ENCODE measurements at places on chromosomes 2 and 18.

DNA sequence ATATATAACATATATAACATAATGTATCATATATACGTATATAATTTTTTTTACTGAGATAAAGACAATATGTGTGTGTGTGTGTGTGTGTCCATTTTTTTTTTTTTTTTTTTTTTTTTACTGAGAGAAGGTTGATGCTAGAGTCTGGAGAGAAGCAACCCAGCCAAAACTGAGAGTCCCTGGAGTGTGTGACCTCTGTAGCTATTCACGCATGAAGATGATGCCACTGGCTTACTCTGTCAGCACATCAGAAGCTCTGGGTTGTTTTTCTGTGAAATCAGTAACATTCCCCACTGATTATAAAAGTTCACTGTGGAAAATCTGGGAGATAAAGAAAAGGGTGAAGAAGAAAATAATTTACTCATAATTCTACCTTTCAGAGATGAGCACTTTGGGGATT lies 27.2 kb downstream of the CCDC195 start:
- no peak overlapping the region for H3K27ac ChIP-seq
- no peaks in the 10 kb centered on the region for H3K36me3 ChIP-seq
- no peaks in the 10 kb centered on the region for H3K4me1 ChIP-seq
- H3K27me3 ChIP-seq, result no peaks in the 10 kb centered on the region
- no peak overlapping the region for H3K4me3 ChIP-seq

GRCh38 chr2:99101697-99102096 lies 39.8 kb upstream of the C2orf15 start:
- H3K27me3 ChIP-seq, result no peaks in the 10 kb centered on the region
- H3K27ac ChIP-seq, result no peak overlapping the region
- H3K36me3 ChIP-seq, result no peaks in the 10 kb centered on the region
- no peaks in the 10 kb centered on the region for H3K4me1 ChIP-seq

GRCh38 chr2:159144776-159145614 lies 141.5 kb downstream of the WDSUB1 start:
- H3K4me3 ChIP-seq, result no peak overlapping the region
- DNase-seq, result no peak
- H3K36me3 ChIP-seq, result no peaks in the 10 kb centered on the region
- peaks cover 22% of the 10 kb centered on the region for H3K4me1 ChIP-seq
- no peak overlapping the region for H3K27ac ChIP-seq

DNA sequence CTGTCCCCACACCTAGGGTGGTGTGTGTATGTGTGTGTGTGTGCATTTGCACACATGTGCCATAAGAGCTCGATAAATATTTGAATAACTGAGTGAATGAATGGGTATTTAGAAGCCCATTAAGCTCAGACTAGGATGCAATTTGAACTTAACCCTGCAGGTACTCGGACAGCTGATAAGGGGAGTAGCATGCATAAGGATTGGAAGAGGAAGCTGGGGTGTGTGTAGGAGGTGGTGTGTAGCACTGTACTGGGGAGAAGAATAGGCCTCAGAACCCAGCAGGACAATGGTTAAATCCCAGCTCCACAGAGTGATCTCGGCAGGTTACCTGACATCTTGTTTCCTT lies 1.8 kb upstream of the KCNF1 start:
- no peaks in the 10 kb centered on the region for H3K36me3 ChIP-seq
- peaks cover 76% of the 10 kb centered on the region for H3K27me3 ChIP-seq
- H3K27ac ChIP-seq, result no peak overlapping the region
- H3K4me3 ChIP-seq, result no peak overlapping the region
- DNase-seq, result no peak

DNA sequence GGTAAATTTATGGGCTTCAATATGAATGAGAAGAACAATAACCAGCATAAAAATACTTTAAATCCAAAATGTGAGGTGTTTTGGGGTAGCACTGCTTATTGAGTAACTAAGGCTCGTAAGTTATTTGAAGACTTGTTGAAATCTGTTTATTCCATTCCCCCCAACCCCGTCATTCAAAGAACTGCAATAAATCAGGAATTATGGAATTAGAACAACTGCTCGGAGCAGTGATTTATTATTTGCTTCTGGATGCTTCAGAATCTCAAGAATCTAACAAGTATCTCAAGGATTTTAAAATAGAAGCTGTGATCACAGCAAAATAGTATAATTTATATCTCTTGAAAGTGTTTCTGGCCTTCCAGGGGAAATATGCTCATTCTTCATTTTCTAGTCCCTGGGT lies 86.8 kb downstream of the EML6 start:
- no peak overlapping the region for H3K4me3 ChIP-seq
- peaks cover 10% of the 10 kb centered on the region for H3K4me1 ChIP-seq
- no peaks in the 10 kb centered on the region for H3K27me3 ChIP-seq
- DNase-seq, result no peak
- H3K27ac ChIP-seq, result no peak overlapping the region

- H3K27ac ChIP-seq, result no peak overlapping the region
- no peak for DNase-seq
- H3K36me3 ChIP-seq, result no peaks in the 10 kb centered on the region
- no peaks in the 10 kb centered on the region for H3K4me1 ChIP-seq
- H3K27me3 ChIP-seq, result no peaks in the 10 kb centered on the region
Observed at GRCh38 chr2:117128461-117128860, 686.0 kb upstream of the DDX18 start.

DNA sequence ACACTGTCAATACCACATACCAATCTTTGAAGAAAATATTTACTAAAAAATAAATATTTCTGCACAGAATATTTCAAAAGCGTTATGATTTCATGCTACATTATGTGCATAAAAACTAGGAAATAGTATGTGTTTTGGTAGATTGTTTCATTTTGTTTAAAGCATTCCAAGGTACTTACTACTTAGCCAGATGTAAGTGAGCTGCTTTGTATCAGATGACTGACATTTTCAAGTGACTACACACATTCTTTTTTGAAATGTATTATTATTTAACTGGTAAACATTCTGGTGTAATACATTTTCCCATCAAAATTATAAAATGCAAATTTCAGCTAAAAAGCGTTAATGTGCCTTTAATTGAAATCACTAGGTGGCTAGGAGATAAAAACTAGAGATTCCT lies 21.5 kb downstream of the GCA start:
- H3K27ac ChIP-seq, result no peak overlapping the region
- H3K36me3 ChIP-seq, result no peaks in the 10 kb centered on the region
- no peak for DNase-seq
- no peaks in the 10 kb centered on the region for H3K27me3 ChIP-seq
- no peak overlapping the region for H3K4me3 ChIP-seq

- DNase-seq, result no peak
- no peaks in the 10 kb centered on the region for H3K27me3 ChIP-seq
- H3K27ac ChIP-seq, result no peak overlapping the region
- no peaks in the 10 kb centered on the region for H3K36me3 ChIP-seq
Observed at GRCh38 chr2:175811971-175812370, 190.1 kb downstream of the LNPK start.

DNA sequence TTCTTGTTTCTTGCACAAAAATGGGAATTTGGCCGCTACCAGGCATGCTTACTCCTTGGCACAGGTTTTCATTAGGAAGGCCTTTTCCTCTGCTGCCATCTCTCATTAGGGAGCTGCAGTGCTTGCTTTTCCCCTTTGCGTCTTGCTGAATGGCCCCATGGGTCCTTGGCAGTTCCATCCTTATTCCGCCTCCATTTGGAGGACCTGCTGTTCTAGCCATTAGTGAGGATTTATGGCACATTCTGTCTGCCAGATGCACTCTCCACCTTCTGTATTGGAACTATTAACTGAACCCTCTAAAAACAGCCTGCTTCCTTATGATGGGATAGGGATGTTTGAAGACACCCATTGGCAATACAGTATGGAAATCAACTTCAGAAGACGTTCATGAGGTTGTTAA lies 103.5 kb upstream of the NOSTRIN start:
- H3K4me3 ChIP-seq, result no peak overlapping the region
- DNase-seq, result no peak
- no peak overlapping the region for H3K27ac ChIP-seq
- H3K36me3 ChIP-seq, result no peaks in the 10 kb centered on the region
- H3K27me3 ChIP-seq, result no peaks in the 10 kb centered on the region

- peaks cover 9% of the 10 kb centered on the region for H3K4me1 ChIP-seq
- no peak for DNase-seq
- no peak overlapping the region for H3K4me3 ChIP-seq
- peaks cover 14% of the 10 kb centered on the region for H3K27me3 ChIP-seq
Observed at GRCh38 chr18:35577045-35577848, 4.3 kb upstream of the GALNT1 start.

DNA sequence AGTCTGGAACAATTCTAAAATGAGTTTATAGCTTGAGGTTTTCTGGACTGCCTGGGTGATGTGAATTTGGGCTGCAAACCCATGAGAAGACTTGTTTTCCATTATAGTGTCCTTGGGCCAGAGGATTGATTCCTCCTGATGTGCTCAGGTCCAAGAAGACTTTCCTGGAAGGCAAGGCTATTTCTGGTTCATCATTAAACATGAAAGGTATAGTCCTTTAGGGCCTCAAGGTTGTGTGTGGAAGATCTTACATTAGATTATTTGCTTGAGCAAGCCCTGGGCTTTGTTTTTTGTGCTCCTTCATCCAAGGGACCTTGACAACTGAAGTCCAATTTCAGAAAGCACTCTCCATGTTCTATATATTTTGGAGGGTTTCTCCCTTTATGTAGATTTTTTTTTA lies 26.8 kb upstream of the NEDD4L start:
- no peak overlapping the region for H3K4me3 ChIP-seq
- H3K27ac ChIP-seq, result no peak overlapping the region
- H3K36me3 ChIP-seq, result no peaks in the 10 kb centered on the region
- no peaks in the 10 kb centered on the region for H3K4me1 ChIP-seq

- DNase-seq, result no peak
- no peaks in the 10 kb centered on the region for H3K4me1 ChIP-seq
- H3K4me3 ChIP-seq, result no peak overlapping the region
- H3K27ac ChIP-seq, result no peak overlapping the region
- no peaks in the 10 kb centered on the region for H3K27me3 ChIP-seq
Observed at GRCh38 chr2:134319596-134320254, 65.9 kb downstream of the MGAT5 start.

DNA sequence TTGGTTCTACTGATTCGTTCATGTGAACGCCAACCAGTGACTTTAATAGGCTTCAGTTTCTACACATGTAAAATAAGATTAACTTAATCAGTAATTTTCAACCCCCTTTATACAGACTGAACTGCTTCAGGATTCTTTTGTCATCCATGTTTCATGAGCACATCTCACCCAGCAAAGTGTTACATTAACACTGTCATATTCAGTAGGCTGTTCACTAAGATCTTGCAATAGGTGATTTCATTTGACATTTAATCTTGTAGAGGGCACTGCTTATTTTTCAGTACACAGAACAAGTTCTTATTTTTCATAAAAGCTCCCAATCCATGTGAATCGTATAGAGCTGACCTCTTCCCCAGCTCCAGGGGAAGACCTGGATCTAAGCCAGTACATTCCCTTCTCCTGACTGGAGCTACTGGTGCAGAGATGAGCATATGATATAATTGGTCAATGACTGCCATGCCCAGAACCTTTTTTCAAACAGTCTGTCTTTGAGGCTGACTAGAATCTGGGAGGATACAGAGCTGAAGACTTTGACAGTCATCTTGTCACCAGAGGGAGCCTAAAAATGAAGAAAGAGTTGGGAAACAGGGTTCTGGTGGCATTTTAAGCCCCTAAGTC lies 72.2 kb upstream of the CHRNA1 start:
- no peaks in the 10 kb centered on the region for H3K36me3 ChIP-seq
- H3K4me3 ChIP-seq, result no peak overlapping the region
- no peak for DNase-seq
- H3K27ac ChIP-seq, result peak overlapping the region; percentile 42
- H3K27me3 ChIP-seq, result no peaks in the 10 kb centered on the region

DNA sequence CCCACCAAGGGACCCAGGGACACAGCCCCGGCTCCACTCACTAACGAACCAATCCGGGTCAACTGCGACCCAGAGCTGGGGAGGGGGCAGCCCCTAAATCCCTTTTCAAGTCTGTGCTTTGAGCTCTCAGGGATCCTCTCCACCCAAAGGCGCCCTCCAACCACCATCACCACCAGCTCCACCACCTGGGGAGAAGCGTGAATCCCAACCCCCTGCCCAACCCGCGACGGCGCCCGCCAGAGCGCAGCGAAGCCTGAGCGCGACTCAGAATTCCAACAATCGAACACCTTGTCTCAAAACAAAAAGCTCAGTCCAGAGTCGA lies 497 bp downstream of the DSC3 start:
- H3K27ac ChIP-seq, result no peak overlapping the region
- DNase-seq, result no peak
- H3K36me3 ChIP-seq, result no peaks in the 10 kb centered on the region
- H3K4me1 ChIP-seq, result no peaks in the 10 kb centered on the region
- H3K4me3 ChIP-seq, result peak overlapping the region; percentile 53

- H3K27me3 ChIP-seq, result peaks cover 30% of the 10 kb centered on the region
- no peak for DNase-seq
- no peak overlapping the region for H3K27ac ChIP-seq
Observed at GRCh38 chr2:20456636-20457426, 10.0 kb downstream of the RHOB start.

GRCh38 chr2:164752956-164753355 lies 88.7 kb downstream of the COBLL1 start:
- H3K4me1 ChIP-seq, result no peaks in the 10 kb centered on the region
- H3K27ac ChIP-seq, result no peak overlapping the region
- no peak overlapping the region for H3K4me3 ChIP-seq
- no peaks in the 10 kb centered on the region for H3K27me3 ChIP-seq
- no peak for DNase-seq

- no peaks in the 10 kb centered on the region for H3K27me3 ChIP-seq
- H3K4me1 ChIP-seq, result no peaks in the 10 kb centered on the region
- DNase-seq, result no peak
- no peaks in the 10 kb centered on the region for H3K36me3 ChIP-seq
- no peak overlapping the region for H3K27ac ChIP-seq
- H3K4me3 ChIP-seq, result no peak overlapping the region
Observed at GRCh38 chr2:45242161-45242741, 233.0 kb upstream of the SIX2 start.

GRCh38 chr18:35089891-35090550 lies 48.8 kb downstream of the MAPRE2 start:
- DNase-seq, result no peak
- H3K4me3 ChIP-seq, result no peak overlapping the region
- H3K4me1 ChIP-seq, result no peaks in the 10 kb centered on the region
- H3K36me3 ChIP-seq, result no peaks in the 10 kb centered on the region
- H3K27ac ChIP-seq, result no peak overlapping the region

GRCh38 chr2:239675826-239676715 lies 275.3 kb upstream of the HDAC4 start:
- no peak for DNase-seq
- no peaks in the 10 kb centered on the region for H3K4me1 ChIP-seq
- no peak overlapping the region for H3K4me3 ChIP-seq

GRCh38 chr2:18402-19271 lies 27.7 kb downstream of the FAM110C start:
- no peaks in the 10 kb centered on the region for H3K36me3 ChIP-seq
- DNase-seq, result peak; percentile 12
- H3K27ac ChIP-seq, result no peak overlapping the region
- no peak overlapping the region for H3K4me3 ChIP-seq

DNA sequence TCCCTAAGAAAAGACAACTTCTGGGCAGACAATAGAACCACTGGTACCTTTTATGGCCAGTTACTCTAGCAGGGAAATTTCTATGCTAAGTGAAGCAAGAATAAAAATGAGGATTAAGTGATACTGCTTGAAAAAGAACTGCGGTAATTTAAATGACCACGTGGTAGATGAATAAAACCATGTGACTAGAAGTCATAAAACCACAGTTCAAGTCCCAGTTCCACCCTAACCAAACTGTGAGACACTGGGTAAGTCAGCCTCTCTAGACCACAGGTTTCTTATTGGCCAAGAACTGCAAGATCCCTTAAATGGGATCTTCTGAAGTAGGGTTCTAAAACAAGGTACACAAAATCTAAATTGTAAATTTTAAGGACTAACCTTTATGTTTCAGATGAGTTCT lies 12.7 kb downstream of the TMEM237 start:
- H3K4me1 ChIP-seq, result no peaks in the 10 kb centered on the region
- no peak overlapping the region for H3K27ac ChIP-seq
- no peaks in the 10 kb centered on the region for H3K27me3 ChIP-seq
- no peak for DNase-seq
- no peak overlapping the region for H3K4me3 ChIP-seq

Measured in neural progenitor cell (in vitro differentiated cells).